ENCODE measurements at places on chromosomes 1 and 21.

DNA sequence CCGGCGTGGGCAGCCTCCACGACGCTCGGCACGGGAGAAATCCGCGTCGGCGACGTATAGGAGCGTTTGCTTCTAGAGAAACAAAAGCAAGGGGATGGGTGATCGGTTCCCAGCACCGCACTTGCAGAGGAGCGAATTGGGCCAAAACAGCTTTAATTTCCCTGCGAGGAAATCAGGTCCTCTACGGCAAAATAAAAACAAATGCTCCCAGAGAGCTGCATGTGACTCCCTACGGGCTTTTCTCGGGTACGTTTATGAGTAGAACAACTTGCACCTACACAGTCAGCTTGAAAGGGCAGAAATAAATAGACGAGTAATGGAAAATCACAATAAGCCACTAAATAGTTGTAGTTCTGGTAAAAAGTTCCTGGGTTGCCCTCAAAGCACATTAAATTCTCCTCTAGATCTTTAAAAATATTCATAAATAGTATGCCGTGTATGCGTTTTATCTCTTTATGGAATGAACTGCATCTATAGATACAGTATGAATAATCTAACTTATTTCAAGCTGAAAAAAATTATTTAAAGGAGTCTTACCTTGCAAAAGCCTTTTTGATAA is 1.2 kb downstream of the NHLH2 start:
- no peak for DNase-seq

- no peak for DNase-seq
Observed at GRCh38 chr1:192147696-192148095, 10.6 kb upstream of the RGS18 start.

- no peak for DNase-seq
Observed at GRCh38 chr1:31467005-31467674, 54.1 kb downstream of the SERINC2 start.

- no peak for DNase-seq
Observed at GRCh38 chr21:27173053-27173452, 206.2 kb upstream of the ADAMTS5 start.

GRCh38 chr1:159282118-159282517 is 20.0 kb upstream of the FCER1A start:
- peak; percentile 53 for DNase-seq

- DNase-seq = no peak
Observed at GRCh38 chr21:41616031-41616591, 108.2 kb upstream of the TMPRSS2 start.

- DNase-seq = no peak
Observed at GRCh38 chr1:228988664-228989063, 253.4 kb downstream of the RHOU start.

- no peak for DNase-seq
Observed at GRCh38 chr1:17193222-17194132, 11.5 kb upstream of the PADI1 start.

DNA sequence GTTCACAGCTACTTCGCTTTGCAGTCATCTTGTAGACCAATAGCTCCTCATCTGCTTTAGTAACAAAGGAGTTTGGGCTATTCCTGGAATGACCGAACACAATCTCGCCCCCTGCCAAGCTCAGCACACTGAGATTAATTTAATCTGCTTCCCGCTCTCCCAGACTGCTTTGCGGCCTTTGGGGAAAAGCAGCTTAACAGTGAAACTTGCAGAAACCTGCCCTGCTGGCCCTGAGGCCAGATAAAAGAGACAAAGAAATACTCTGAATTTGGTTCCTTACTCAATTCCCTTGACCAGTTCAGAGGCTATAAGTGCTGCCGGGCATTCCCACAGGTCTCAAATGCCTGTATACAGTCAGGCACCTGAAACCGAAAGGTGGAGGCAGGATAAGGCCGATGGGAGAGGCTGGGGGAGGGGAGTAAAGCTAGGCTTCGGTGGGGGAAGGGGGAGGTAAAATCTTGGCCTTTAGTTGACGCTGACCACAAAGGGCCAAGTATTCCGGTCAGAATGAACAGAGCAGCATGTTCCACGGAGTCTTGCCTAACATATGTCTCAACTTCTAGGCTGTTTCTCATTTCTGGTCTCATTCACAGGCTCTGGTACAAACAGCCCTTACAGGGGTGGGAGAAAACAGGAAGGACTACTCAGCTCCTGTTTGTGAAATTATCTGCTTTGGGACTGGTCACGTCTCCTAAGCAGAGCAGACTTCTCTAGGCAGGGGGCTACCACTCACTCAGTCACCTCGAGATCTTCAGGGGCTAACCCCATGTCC is 17.7 kb upstream of the A3GALT2 start:
- DNase-seq = no peak

GRCh38 chr1:227006226-227006796 is 66.2 kb downstream of the COQ8A start:
- no peak for DNase-seq

GRCh38 chr21:31470896-31471694 is 127.0 kb upstream of the TIAM1 start:
- DNase-seq = no peak

GRCh38 chr1:86502721-86503405 is 34.1 kb downstream of the CLCA1 start:
- DNase-seq = peak; percentile 72

DNA sequence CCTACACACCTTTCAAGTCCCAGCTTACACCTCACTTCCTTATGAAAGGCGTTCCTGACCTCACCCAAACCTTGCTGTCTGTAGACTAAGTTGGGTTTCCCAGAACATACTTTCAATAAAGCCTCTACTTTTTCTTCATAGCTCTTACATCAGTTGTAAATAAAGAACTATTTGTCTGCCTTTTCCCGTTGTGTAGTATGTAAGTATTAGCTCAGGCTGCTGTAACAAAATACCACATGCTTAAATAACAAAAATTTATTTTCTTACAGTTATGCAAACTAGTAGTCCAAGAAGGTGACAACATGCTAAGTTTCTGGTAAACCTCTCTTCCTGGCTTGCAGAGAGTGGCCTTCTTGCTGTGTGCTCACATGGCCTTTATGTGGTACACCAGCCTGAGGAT is 86.7 kb downstream of the MAST2 start:
- no peak for DNase-seq

DNA sequence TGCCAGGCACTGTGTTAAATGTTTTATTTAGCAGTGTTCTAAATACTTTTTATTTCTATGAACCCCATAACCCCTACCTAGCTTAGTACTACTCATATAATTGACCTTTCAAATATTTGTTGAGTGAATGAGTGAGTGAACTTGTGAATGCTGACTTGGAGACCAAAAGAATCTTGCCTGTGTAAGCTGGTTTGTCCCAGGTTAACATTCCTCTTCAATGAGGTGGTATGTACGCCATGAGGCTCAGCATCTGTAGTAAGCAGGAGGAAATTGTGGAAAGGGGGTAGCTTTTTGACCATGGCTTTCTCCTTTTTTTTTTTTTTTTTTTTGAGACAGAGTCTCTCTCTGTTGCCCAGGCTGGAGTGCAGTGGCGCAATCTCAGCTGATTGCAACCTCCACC is 14.6 kb downstream of the MED18 start:
- no peak for DNase-seq

DNA sequence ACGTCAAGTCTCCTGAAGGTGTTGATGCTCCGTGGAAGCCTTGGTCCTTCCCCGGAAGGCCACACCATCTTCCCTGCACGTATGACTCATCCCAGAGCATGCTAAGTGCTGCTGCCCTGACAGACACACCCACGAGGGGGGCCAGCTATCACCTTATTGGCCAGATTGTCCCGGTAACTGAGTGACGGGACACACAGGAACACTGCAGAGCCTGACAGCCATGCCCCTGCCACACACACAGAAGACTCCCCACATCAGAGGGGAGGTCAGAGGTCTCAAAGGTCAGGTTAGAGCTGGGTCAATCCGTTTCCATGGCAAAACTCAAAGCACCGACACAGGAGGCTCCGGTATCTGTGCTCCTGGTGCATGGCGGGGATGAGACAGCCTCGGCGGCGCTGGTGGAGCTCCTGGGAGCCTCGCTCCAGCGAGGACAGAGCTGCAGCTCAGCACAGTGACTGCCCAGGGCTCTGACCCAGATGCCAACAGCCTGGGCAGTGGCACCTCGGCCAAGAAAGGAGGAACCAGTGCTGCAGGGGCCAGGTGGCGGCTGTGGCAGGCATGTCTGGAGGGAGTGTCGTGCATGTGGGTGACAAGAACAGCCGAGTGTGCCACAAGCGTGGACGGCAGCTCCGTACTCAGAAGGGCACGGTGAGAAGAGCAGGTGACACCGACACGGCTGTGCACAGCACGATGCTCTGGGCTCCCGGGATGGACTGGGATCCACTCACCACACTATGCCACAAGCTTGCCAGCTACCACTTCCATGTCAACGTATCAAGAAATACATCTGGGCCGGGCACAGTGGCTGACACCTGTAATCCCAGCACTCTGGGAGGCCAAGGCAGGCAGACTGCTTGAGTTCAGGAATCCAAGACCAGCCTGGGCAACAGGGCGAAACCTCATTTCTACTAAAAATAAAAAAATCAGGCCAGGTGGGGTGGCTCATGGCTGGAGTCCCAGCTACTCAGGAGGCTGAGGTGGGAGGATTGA is 14.8 kb upstream of the TMEM240 start:
- peak; percentile 33 for DNase-seq

DNA sequence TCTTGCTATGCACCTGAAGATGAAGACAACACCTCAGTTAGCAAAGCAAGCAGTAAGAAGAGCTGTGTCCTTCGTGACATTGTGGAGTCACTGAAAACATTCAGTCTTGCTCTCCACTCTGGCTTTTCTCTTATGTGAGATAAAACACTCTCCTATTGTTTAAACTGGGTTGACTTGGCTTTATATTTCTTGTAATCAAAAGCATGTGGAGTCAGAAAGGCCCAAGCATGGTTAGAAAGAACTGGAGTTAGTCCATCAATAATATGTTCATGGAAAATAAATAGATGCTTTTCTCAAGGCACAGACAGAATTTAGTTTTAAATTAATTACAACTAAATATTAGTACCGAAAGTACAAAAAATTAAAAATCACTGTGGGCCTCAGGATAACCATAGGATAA is 61.7 kb downstream of the UBE2U start:
- DNase-seq = no peak

DNA sequence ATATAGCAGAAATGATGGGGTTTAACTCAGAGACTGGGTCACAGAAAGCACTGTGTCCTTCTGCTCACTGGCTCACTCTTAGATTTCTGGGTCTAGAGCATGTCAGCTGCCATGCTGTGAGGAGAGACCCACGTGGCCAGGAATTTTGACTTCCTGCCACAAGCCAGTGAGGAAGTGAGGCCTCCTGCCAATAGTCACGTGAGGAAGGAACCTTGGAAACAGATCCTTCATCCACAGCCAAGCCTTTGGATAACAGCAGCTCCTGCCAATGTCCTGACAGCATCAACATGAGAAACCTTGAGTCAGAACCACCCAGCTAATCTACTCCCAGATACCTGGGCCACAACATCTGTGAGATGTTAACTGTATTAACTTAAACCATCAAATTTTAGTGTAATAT is 114.5 kb upstream of the PLPPR5 start:
- no peak for DNase-seq

GRCh38 chr1:43858324-43858723 is 75.3 kb upstream of the ARTN start:
- no peak for DNase-seq
